ENCODE measurements at places on chromosomes 1 and 21.
A peak's percentile ranks its signal among the peaks of the same experiment; 100 is the strongest.

GRCh38 chr1:52677076-52677806, 20.9 kb downstream of the COA7 start:
- DNase-seq: no peak

DNA sequence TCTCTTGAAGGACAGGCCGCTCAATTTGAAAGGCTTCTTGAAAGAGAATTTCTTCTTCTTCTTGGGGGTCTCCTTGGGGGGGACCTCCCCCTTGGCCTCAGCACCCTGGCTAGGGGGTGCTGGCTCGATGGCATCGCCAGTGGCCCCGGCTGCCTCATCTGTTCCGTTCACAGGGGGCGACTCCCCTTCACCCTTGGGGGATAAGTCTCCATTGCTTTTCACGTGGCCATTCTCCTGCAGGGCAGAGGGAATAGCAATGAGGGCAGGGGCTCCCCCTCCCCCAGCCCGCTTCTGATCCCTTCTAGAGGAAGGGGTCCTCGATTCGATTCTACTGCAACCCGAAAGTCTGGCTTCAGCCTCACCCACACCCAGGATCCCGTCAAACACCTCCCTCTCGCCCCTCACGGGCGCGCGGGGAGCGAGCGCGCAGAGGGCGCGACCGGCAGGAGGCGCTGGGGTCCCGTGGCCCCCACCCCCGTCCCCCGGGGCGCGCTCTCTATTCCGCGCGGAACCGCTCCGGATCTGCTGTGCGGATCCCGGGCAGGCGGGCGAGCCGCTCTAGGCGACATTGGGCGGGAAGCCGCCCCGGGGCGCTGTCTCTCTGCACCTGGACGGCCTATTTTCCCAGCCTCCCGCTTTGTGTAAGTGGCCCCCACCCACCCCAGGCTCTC, 1.0 kb downstream of the MARCKSL1 start:
- peak; percentile 50 for DNase-seq

DNA sequence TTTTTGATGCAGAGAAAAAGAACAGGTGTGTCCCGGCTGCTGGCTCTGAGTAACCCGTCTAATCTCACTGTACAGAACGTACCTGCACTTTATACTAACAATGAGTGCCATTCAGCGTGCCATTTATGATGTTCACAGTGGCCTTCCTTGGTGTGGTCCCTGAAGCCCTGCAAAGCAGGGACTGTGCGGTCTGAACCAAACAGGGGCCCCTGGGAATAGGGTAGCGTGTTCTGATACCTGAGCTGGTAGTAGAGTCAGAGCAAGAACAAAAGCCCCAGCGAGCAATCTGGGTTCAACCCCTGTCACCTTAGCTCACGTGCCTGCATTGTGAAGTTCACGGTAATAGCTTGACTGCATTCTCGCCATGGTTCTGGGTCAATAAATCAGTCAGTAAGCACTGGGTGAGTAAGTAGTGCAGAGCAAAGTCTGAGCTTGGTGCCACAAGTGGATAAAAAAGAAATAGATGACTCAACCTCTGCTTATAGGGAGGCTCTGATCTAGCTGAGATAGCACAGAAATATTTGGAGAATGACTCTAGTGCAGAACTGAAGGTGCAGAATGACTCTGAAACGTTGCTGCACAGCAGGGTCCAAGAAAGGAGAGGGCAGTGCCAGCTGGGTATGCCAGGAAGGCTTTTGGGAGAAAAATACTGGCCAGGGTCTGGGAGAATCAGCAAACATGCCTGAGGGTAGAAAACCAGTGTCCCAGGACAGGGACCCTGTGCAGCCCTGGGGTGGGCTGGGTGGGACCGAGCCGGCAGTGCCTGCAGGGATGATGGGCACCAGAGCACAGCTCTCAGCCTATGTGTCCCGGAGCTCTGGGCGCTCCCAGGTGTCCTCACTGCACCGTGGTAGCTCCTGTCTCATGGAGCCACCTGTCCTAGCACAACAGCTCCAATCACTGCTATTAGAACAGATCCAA, 125.9 kb downstream of the RHOU start:
- no peak for DNase-seq

GRCh38 chr21:41761211-41761933, 5.5 kb downstream of the RIPK4 start:
- no peak for DNase-seq

DNA sequence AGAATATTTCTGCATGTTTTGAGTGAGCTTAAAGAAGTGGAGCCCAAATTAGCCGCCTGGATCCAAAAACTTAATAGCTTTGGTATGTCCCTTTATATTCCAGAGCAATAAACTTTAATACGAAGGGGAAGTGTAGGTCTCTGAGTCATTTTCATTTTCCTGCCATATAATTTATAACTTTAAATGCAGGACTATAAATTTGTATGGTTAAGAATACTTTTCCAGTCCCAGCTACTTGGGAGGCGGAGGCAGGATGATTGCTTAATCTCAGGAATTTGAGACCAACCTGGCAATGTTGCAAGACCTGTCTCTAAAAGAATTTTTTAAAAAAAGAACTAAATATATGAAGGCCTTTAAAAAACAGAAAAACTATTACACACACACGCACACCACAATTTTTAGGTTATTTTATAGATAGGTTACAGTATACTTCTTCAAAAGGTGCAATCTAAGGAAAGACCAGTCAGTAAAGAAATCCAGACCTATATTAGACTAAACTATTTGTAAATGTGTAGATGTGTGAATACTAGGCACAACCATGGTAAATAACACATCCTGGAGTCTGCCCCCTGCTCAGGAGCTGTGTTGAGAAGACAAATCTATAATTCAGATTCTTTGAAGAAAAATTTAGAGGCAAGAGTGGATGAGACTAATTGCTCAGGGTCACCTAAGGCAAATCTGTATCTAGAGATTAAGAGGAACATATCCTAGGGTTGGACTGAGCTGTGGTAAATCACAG, 80.3 kb downstream of the TTC3 start:
- DNase-seq: no peak

DNA sequence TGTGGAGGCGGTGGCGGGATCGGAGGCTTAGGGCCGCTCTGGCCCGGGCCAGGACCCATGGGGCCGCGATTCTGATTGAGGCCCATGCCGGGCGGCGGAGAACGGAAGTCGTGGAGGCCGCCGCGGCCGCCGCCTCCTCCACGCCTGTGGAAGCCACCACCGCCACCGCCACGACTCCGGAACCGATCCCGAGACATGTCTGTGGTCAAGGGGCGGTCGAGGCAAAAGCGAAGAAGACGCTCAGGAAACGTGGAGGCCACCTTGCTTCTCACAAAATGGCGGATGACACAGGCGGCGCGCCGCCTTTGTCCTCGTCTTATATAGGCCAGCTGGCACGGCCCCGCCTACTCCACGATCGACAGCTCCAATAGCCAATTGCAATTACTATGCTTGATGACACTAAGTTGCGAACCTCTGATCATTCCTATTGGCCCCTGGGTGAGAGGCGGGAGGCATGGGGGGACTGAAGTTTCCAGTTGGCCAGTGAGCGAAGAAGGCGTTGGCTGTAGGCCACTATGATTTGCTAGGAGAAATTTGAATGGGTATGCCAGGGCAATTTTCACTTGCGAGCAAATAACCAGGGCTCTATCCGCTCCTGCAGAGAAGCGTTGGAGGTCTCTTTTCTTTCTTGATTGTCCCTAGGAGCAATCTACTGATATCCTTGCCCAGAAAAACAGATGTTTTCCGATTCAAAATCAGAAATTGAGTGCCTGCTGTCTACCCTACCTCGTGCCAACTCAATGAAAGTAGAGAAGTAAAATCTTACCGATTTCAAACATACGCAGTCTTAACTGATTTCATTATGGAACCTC, at the start of gene SFPQ:
Gene SFPQ (minus strand): TSS at position 293 of the 812 bp plus-strand sequence. CDS start 96 bp downstream, at position 197.
- peak; percentile 94 for DNase-seq

All from stimulated activated CD8-positive, alpha-beta memory T cell treated with anti-CD3 and anti-CD28 coated beads, Interleukin-15, amount 100 ng/mL, for 4 hours (primary cell).